GM19239 (cell line): ENCODE measurements at places on chromosomes 4 and X.

- DNase-seq: no peak
These were observed 16.4 kb upstream of the HMGB3 start for GRCh38 chrX:150966742-150967141.

- no peak for DNase-seq
These were observed 6.9 kb downstream of the L1CAM start for GRCh38 chrX:153878969-153879653.

DNA sequence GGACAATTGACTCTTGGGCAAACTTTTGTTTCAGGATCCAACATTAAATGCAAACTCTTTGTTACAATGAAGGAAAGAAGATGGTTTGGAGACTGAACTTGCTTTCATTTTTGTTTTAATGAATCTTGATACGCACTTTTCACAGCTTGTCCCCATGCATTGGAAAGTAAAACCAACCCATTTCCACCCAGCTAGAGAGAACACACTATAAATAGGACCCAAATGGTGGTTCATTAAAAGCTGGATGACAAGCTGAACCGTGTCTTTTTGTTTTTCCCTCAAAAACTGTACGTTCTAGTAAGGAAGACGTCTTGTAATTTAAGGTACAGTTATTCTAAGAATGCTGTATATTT is 95.3 kb upstream of the EGFL6 start:
- DNase-seq: peak; percentile 14

DNA sequence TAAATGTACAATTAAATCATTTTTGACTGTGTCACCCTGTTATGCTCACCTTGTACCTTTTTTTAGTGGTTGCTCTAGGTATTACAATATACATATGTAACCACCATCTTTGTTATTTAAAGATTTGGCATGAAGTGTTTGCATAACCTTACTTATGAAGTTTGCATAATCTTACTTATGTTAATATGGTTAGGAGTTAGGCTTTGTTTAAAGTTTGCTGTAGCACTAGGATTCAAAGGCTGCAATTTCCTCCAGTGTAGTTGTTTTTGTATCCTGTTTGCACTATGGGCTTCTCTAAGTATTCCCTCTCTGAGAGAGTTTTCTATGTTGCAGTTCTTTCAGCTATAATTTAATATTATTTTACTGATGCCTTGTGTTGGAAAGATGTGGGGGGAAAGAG is 15.0 kb upstream of the GSPT2 start:
- no peak for DNase-seq

- no peak for DNase-seq
These were observed 110.6 kb downstream of the TEX13A start for GRCh38 chrX:105109936-105110335.

DNA sequence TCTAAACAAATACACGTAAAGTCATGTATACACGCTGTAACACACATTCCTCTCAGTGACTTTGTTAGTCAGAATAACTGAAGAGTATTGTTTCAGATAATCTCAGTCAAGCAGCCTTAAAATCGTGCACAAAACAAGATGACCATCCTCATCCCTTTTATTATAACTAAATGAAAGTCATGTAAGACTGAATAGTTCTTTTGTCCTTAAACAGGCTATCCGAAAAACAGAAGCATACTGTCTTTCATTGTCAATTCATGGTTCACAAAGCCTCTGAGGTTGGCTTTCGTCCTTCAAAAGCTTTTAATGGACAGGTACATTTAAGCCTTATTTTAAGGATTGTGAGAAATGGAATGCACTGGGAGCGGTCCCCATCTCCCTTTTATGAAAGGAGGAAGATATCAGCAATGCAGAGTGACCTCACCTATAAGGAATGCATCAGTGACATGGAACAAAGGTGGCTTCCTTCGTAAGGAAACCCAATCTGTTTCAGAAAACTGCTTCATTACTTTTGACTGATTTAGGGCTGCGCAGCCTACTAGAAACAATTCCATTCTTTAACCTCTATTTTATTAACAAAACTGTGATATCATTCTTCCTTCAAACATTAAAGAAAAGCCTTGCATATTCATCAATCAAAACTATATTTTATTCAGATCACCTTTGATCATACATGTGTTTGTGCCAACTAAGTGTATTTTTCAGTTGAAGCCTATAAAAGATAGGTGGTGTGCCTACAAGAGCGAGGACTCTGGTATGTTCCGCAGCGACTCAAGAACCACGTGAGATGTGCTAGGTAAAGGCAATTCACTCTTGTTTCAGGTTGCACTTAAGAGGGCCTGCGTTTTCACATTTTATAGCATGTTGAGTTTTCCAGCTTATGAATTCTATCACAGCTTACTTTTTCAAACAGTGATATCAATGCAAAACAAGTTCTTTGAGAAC is 19.2 kb downstream of the SH3RF1 start:
- DNase-seq: no peak

DNA sequence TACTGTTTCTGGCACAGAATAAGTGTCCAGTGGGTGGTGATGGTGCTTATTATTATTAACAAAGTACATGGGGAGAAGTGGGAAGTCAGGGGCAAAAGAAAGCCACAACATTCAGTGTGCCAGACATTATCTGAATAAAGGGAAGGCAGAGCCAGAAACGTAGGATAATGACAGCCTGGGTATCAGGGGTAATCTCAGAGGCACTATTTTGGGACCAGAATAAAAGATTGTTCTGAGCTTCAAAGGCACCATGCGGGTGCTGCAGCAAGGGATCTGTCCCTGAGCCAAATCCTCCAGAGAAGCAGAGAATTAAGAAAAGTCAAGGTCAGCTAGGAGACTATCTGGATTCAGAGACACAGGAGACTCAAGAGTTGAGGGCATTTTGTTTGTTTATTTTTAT is 328.8 kb upstream of the GATB start:
- DNase-seq: no peak

- DNase-seq: no peak
These were observed 61.0 kb downstream of the ANXA3 start for GRCh38 chr4:78612398-78613178.

GRCh38 chr4:22607382-22607781 is 85.4 kb upstream of the GBA3 start:
- DNase-seq: no peak

- no peak for DNase-seq
These were observed 51.9 kb downstream of the RBM47 start for GRCh38 chr4:40577588-40578253.

GRCh38 chr4:112726041-112726440 is 89.1 kb downstream of the LARP7 start:
- no peak for DNase-seq

- no peak for DNase-seq
These were observed 13.9 kb downstream of the FNIP2 start for GRCh38 chr4:158782551-158783360.

- no peak for DNase-seq
These were observed 2.2 kb upstream of the MSANTD1 start for GRCh38 chr4:3246458-3247398.

DNA sequence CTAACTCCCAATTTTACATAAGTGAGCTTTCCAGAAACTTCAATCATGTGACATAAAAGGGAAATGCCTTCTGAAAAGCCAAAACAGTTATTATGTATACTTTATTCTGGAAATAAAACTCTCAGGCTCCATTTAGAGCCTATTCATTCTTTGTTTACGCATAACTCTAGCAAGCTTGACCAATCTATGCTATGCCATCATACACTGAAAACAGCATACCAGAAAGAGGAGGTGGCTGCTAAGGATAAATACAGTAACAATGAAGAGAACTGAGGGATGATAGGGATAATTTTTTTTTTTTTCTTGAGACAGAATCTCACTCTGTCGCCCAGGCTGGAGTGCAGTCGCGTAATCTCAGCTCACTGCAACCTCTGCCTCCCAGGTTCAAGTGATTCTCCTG is 24.4 kb downstream of the CDKL2 start:
- DNase-seq: no peak
